ENCODE measurements at places on chromosomes 3 and 15. TPM values are rescaled to one million over a fixed set of nuclear protein-coding genes. Genes with fewer than 3 reads are reported as not detected.

CCR3 gene
- not detected for total RNA-seq

P3H2 gene
- total RNA-seq, result not detected

MUSTN1 gene
- 5.1 TPM for total RNA-seq

WDR6 gene
- total RNA-seq, result 287 TPM

ROBO2 gene
- total RNA-seq, result not detected

LMAN1L gene
- total RNA-seq, result 1.1 TPM

ACAP2 gene
- 108 TPM for total RNA-seq

RTP3 gene
- total RNA-seq, result not detected

DNA sequence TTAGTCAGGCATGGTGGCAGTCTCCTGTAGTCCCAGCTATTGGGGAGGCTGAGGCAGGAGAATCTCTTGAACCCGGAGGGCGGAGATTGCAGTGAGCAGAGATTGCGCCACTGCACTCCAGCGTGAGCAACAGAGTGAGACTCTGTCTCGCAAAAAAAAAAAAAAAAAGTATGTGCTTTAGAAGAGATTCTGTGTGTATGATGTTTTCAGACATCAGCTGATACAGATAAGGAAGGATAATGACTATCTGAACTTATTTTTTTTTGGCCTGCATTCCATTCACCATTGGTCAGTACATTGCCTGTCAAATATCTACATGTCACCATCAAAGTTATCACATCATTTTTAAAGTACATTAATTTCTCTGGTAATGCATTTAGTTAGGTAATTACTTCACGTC lies 17.4 kb downstream of the C3orf38 start:
- no peak overlapping the region for H3K4me3 ChIP-seq
- H3K27ac ChIP-seq, result no peak overlapping the region
- H3K27me3 ChIP-seq, result no peaks in the 10 kb centered on the region
- H3K36me3 ChIP-seq, result no peaks in the 10 kb centered on the region

GRCh38 chr15:51286816-51287215 lies 51.6 kb downstream of the CYP19A1 start:
- H3K27ac ChIP-seq, result no peak overlapping the region
- no peaks in the 10 kb centered on the region for H3K27me3 ChIP-seq
- H3K36me3 ChIP-seq, result no peaks in the 10 kb centered on the region
- no peak for DNase-seq
- peaks cover 14% of the 10 kb centered on the region for H3K4me1 ChIP-seq
- no peak overlapping the region for H3K4me3 ChIP-seq

DNA sequence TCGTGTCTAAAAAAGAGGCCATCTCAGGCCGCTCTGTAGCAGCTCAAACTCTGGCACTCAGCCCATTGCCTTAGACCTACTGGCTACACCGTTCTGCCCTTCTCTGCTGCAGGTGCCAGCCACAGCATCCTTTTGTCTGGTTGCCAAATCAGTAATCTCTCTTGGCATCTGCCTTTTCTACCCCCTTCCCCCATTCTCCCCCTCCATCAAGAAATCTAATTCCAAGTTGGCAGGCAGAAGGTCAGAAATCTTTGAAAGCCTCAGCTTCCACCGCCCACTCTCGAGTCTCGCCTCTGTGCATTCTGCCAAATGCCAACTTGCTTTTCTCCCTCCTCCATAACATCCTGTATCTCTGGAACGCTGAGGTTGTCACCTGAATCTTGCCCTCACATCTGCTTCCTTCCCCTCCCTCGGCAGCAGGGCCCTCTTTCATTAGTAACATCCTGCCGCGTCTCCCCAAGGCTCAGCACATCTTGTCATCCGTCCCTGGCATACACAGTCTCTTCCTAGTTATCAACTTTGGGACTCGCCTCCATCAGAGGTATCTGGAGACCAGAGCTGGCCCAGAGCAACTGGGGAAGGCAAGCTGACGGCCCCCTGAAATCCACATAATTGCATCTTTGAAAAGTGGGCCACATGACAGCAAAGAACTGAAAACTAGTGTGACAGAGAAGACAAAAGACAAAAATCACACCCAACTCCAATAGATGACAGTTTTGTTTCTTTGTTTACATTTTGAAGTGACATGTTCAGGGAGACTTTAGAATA lies 312.0 kb upstream of the CCDC54 start:
- H3K4me1 ChIP-seq, result no peaks in the 10 kb centered on the region
- H3K27me3 ChIP-seq, result no peaks in the 10 kb centered on the region
- no peak for DNase-seq
- no peaks in the 10 kb centered on the region for H3K36me3 ChIP-seq

DNA sequence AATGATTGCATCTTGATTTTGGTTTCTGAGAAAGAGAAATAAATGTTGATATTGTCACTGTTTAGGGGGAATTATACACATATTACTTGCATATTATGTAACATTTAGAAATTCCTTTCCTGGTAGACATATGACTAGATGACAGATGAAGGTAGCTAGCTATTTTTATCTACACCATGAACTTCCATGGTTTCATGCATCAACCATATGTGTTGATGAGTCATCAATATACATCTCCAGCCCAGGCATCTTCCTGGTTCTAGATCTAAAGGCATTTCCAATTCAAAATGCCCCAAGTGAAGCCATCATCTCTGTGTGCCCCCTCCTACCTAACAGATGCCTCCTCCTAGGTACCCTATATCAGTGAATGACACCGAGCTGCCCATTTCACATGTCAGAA lies 9.5 kb upstream of the ADAMTSL3 start:
- DNase-seq, result no peak
- H3K27ac ChIP-seq, result no peak overlapping the region
- H3K4me3 ChIP-seq, result no peak overlapping the region

GRCh38 chr3:167958141-167958540 lies 137.6 kb downstream of the GOLIM4 start:
- H3K27ac ChIP-seq, result no peak overlapping the region
- no peaks in the 10 kb centered on the region for H3K4me1 ChIP-seq
- H3K27me3 ChIP-seq, result no peaks in the 10 kb centered on the region
- H3K36me3 ChIP-seq, result no peaks in the 10 kb centered on the region

- H3K27ac ChIP-seq, result no peak overlapping the region
- no peak overlapping the region for H3K4me3 ChIP-seq
- peaks cover 21% of the 10 kb centered on the region for H3K27me3 ChIP-seq
- no peak for DNase-seq
Measured at GRCh38 chr3:53151870-53152660, 8.9 kb upstream of the PRKCD start.

DNA sequence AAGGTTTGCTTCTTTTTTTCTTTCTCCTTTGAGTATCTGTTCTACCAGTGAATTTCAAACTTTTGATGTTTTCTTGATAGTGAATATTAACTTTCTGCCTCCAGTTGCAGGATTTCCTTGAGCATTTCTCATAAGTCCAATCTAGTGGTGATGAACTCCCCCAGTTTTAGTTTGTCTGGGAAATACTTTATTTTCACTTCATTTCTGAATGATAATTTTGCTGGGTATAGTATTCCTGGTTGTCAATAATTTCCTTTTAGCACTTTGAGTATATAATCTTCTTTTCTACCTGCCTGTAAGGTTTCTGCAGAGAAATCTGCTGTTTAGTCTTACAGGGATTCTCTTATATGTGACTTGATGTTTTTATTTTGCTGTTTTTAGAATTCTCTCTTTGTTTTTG lies 21.0 kb downstream of the TPRG1 start:
- H3K4me3 ChIP-seq, result no peak overlapping the region
- no peaks in the 10 kb centered on the region for H3K36me3 ChIP-seq
- H3K27ac ChIP-seq, result no peak overlapping the region
- no peaks in the 10 kb centered on the region for H3K27me3 ChIP-seq

GRCh38 chr3:53218131-53218530 lies 37.7 kb downstream of the TKT start:
- no peak overlapping the region for H3K27ac ChIP-seq
- peaks cover 7% of the 10 kb centered on the region for H3K4me1 ChIP-seq
- H3K36me3 ChIP-seq, result no peaks in the 10 kb centered on the region
- H3K4me3 ChIP-seq, result no peak overlapping the region
- no peak for DNase-seq
- H3K27me3 ChIP-seq, result no peaks in the 10 kb centered on the region

- H3K27me3 ChIP-seq, result no peaks in the 10 kb centered on the region
- no peaks in the 10 kb centered on the region for H3K4me1 ChIP-seq
- no peak overlapping the region for H3K4me3 ChIP-seq
- no peaks in the 10 kb centered on the region for H3K36me3 ChIP-seq
- DNase-seq, result no peak
Measured at GRCh38 chr3:65713016-65713415, 325.7 kb downstream of the MAGI1 start.

GRCh38 chr3:8560366-8561007 lies 58.9 kb downstream of the LMCD1 start:
- DNase-seq, result no peak
- no peak overlapping the region for H3K27ac ChIP-seq
- H3K27me3 ChIP-seq, result no peaks in the 10 kb centered on the region
- no peak overlapping the region for H3K4me3 ChIP-seq

GRCh38 chr3:14278265-14278798 lies 99.7 kb downstream of the LSM3 start:
- H3K4me1 ChIP-seq, result no peaks in the 10 kb centered on the region
- H3K4me3 ChIP-seq, result no peak overlapping the region
- H3K27ac ChIP-seq, result no peak overlapping the region
- H3K36me3 ChIP-seq, result no peaks in the 10 kb centered on the region
- no peaks in the 10 kb centered on the region for H3K27me3 ChIP-seq

DNA sequence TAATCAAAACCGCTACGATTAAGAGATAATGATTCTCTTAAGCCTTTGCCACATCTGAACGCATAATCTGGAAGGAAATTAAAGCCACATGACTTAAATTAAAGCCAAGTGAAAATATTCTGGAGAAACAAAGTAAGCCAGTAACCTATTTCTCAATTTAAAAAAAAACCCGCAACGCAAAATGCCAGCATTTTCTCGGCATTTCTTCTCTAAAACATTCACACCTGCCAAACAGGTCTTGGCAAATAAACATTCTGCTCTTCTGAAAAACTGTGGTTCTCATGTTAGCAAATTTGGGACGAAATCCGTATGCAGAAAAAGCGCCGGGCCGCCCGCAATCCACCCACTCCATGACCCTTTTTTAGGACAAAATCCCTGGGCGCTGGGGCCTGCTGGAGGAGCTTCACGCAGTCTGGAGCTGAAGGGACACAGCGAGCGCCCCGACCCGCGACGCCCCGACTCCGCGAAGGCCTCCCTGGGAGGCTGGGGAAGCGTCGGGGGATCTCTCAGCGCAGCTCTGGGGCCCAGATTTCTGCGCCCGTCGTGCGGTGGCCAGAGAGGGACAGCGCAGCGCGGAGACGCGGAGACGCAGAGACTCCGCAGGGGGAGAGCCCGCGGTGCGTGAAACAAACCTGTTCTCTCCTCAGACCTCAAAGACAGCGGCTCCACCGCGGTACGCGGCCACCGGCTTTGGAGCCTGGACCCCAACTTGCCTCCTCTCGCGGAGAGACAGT lies 471 bp downstream of the NKIRAS1 start:
- peak overlapping the region; percentile 83 for H3K4me3 ChIP-seq
- DNase-seq, result no peak
- H3K4me1 ChIP-seq, result peaks cover 33% of the 10 kb centered on the region
- peaks cover 5% of the 10 kb centered on the region for H3K36me3 ChIP-seq
- no peaks in the 10 kb centered on the region for H3K27me3 ChIP-seq
- peak overlapping the region; percentile 94 for H3K27ac ChIP-seq

- peak; percentile 73 for DNase-seq
- H3K4me1 ChIP-seq, result peaks cover 35% of the 10 kb centered on the region
- no peaks in the 10 kb centered on the region for H3K36me3 ChIP-seq
- peaks cover 12% of the 10 kb centered on the region for H3K27me3 ChIP-seq
- peak overlapping the region; percentile 83 for H3K27ac ChIP-seq
- no peak overlapping the region for H3K4me3 ChIP-seq
Measured at GRCh38 chr15:76057332-76058000, 2.3 kb upstream of the TMEM266 start.

DNA sequence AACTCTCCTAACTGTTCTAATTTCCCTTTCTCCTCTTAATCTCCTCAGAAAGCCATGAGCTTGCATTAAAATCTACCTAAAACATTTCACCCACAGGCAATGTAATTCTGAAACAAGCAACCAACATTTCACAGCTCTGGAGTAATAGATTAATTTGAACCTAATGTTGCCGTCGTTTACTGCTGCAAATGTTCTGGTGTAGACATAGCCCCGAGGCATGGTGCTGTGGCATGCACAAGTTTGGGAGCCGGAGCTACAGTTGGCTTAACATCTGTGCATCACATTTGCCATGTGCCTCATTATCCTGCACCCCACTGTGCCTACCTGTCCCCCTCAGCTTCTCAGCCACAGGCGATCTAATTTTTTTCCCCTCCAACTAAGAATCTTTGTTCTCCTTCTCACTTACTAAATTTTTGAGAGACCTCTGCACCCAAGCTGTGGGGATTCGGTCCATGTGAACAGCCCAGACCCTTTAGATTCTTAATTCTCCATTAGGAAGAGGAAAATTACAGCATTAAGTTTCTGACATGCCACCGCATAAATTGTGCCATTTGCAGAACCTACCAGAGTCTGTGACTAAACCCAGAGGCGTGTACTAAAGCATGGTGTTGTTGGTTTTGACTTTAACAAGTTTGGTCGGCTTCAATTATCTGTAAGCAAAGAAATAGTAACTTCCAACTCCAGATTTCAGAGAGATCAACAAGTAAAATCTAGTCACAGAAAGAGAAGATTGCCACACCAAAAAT lies 419.2 kb downstream of the MECOM start:
- peaks cover 5% of the 10 kb centered on the region for H3K27me3 ChIP-seq
- DNase-seq, result no peak
- no peak overlapping the region for H3K27ac ChIP-seq
- H3K36me3 ChIP-seq, result no peaks in the 10 kb centered on the region
- no peaks in the 10 kb centered on the region for H3K4me1 ChIP-seq
- no peak overlapping the region for H3K4me3 ChIP-seq

DNA sequence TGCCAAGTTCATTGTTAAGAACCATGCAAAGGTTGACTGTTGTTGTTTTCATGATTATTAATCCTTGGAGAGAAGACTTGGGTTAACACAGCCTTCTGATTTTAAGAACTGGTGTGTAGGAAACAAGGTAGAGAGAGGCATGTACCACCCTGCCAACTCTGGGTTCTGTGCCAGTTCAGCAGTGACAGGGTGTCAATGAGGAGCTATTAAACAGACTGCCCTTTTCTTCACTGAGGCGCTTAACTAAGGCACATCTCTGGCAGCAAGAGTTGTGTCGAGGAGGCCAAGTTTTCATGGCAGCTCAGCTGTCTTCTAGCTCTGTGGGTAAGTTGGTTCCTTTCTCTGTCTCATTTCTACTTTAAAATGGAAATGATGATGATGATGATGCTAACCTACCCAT lies 117.6 kb downstream of the FEZF2 start:
- no peak overlapping the region for H3K27ac ChIP-seq
- DNase-seq, result no peak
- H3K27me3 ChIP-seq, result no peaks in the 10 kb centered on the region
- no peaks in the 10 kb centered on the region for H3K4me1 ChIP-seq

DNA sequence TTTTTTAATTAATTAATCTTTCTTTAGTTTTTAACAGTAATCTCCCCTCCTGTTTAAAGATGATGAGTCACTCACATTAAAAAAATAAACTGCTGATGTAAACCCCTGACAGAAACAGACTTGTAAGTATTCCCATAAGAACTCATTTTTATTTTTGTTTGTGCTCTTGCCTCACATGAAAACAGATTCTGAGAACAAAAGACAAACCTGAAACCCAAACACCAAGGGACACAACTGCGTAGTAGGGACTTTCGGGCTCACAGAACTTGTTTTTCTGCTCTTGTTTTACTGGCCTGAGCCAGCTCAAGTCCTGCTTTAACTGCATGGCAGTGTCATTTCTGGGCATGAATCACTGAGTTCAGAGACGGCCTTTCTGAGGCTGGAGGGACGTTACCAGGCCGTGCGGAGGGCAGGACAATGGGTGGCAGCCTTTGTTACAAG lies 600.8 kb downstream of the FOXP1 start:
- DNase-seq, result no peak
- no peaks in the 10 kb centered on the region for H3K27me3 ChIP-seq
- peak overlapping the region; percentile 21 for H3K27ac ChIP-seq
- peaks cover 90% of the 10 kb centered on the region for H3K36me3 ChIP-seq
- no peak overlapping the region for H3K4me3 ChIP-seq
- no peaks in the 10 kb centered on the region for H3K4me1 ChIP-seq
